ENCODE measurements at places on chromosomes 1 and 21.

- DNase-seq = no peak
Measured at GRCh38 chr1:192147696-192148095, 10.6 kb upstream of the RGS18 start.

DNA sequence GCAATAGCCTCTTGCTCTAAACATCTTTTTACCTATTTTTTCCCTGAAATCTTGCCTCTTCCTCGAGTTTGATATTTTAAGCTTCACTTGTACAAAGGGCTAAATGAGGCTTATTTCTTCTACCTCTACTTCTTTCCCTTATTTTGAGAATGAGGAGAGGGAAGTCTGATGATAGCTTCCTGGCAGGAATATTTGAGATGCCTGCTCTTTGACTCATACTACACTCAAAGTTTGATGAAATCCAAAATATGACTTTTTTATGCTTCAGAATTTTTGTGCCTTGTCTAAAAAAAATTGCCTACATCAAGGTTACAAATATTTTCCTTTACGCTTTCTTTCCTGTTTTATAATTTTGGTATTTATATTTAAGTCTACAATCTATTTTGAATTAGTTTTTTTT, 624.4 kb upstream of the PLXNA2 start:
- DNase-seq = no peak

- no peak for DNase-seq
Measured at GRCh38 chr1:178262120-178262500, 168.2 kb downstream of the RASAL2 start.

GRCh38 chr1:173409613-173410012, 67.5 kb upstream of the PRDX6 start:
- DNase-seq = peak; percentile 25

- no peak for DNase-seq
Measured at GRCh38 chr1:208203848-208204609, 40.2 kb downstream of the PLXNA2 start.

- no peak for DNase-seq
Measured at GRCh38 chr1:202788800-202789199, 19.4 kb downstream of the KDM5B start.

DNA sequence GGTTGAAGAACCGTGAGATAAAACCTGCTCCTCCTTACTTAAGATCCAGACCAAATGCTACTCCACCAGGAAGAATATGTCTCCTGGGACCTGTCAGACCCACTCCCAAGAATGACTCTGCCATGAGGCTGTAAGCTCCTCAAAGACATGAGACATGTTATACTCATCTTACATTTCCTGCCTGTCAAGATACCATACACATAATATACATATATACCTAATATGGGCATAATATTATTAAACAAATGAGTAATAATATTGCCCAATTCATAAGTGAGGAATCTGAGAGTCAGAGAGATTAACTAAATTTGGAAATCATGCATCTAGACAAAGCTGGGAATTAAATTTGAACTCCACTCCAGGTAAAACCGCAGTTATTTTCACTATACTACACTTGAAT, 634.9 kb downstream of the LMO4 start:
- no peak for DNase-seq

DNA sequence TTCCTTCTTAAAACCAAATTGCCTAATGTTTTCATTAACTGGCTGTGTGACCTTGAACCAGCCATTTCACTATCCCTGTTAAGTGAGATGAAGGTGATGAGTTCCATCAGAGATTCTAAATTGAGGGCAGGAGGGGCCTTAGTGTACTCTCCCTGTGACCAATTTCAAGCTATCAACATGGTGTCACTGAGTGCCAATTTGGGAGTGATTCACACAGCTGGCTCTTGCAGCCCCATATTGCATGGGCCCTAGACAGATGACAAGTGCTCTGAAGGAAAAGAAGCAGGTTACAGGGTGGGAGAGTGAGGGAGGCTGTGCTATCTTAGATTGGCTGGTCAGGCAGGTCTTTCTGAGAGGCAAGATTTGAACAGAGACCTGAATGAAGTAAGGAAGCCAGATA, 13.0 kb upstream of the TACSTD2 start:
- no peak for DNase-seq
